ENCODE measurements at places on chromosomes 1 and 21.

GRCh38 chr1:101410048-101410878 lies 173.4 kb downstream of the S1PR1 start:
- no peak for DNase-seq

GRCh38 chr1:67626861-67627235 lies 58.2 kb upstream of the GADD45A start:
- no peak for DNase-seq

DNA sequence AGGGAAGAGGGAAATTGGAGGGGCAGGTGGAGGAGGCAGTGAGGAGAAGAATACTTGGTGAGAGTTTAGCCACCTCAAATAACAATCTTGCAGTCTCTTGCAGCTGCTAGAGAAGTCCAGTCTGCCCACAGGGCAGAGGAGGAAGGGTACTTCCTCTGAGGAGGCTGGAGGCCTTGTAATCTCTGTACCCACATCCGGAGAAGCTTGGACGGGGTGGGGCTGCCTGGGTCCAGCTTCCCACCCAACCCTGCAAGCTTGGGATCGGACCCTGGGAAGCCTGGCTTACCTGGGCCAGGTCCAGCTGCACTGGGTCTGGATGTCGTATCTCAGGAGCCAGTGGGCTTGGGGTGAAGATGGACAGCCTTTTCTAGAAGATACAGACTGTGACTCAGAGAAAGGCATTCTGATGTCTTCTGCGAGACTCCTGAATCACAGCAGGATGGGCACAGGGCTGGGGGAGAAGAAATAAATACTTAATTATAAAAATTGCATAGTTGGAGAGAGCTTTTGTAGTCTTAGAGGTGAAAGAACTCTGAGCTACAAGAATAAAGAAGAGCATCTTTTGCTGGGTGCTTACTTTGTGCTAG lies 111.8 kb upstream of the JUN start:
- DNase-seq: no peak

DNA sequence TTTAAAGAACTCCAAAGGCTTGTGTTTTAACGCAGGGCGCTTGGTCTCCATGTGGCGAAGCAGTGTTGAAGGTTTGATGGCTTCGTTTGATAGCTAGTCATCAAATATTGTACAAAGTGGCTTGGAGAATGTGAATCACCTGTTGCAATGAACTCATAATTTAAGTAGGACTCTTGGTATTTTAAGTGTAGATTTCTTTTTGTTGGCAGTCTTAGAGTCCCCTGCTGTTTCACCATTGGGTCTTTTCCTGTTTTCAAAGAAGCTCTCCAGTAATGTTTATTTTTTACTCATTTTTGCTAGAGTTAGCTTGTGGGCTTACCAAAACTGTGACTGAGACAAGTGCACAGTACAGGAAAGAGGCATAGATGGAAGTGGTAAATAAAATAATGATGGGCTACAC lies 26.2 kb downstream of the RASAL2 start:
- no peak for DNase-seq

GRCh38 chr1:239888639-239889038 lies 203.0 kb upstream of the FMN2 start:
- no peak for DNase-seq
